ENCODE measurements at places on chromosomes 11 and 22. TPM values are rescaled to one million over a fixed set of nuclear protein-coding genes. Genes with fewer than 3 reads are reported as not detected.

PHRF1 gene
- total RNA-seq, result 24.0 TPM

APOBEC3F gene
- 1.2 TPM for total RNA-seq

DUSP8 gene
- 8.8 TPM for total RNA-seq

SPDYC gene
- total RNA-seq, result not detected

ENTHD1 gene
- total RNA-seq, result not detected

PNPLA5 gene
- 0.23 TPM for total RNA-seq

MS4A15 gene
- total RNA-seq, result not detected

CBX6 gene
- total RNA-seq, result 65.3 TPM

ALX4 gene
- total RNA-seq, result 0.92 TPM

PARVB gene
- 12.5 TPM for total RNA-seq

CCDC15 gene
- 3.9 TPM for total RNA-seq

VSIG10L2 gene
- total RNA-seq, result not detected

SLC22A9 gene
- not detected for total RNA-seq

OR2AG1 gene
- not detected for total RNA-seq

KLHL35 gene
- 23.8 TPM for total RNA-seq

KRTAP5-8 gene
- not detected for total RNA-seq

OR6T1 gene
- not detected for total RNA-seq

GAB4 gene
- not detected for total RNA-seq

Data from diencephalon (tissue), 1 donor.